ENCODE measurements at places on chromosomes 13 and 19. TPM values are rescaled to one million over a fixed set of nuclear protein-coding genes. Genes with fewer than 3 reads are reported as not detected.

The GIPC3 gene
- polyA plus RNA-seq = 4.7 TPM

The FFAR2 gene
- 0.55 TPM for polyA plus RNA-seq

- no peak for DNase-seq
- no peak overlapping the region for H3K27ac ChIP-seq
- no peaks in the 10 kb centered on the region for H3K36me3 ChIP-seq
- no peaks in the 10 kb centered on the region for H3K4me1 ChIP-seq
- no peak overlapping the region for H3K4me3 ChIP-seq
Observed at GRCh38 chr13:21782736-21783135, 111.9 kb downstream of the FGF9 start.

GRCh38 chr13:49664606-49665005, 26.7 kb downstream of the EBPL start:
- no peaks in the 10 kb centered on the region for H3K4me1 ChIP-seq
- H3K27ac ChIP-seq = no peak overlapping the region
- peaks cover 52% of the 10 kb centered on the region for H3K36me3 ChIP-seq

DNA sequence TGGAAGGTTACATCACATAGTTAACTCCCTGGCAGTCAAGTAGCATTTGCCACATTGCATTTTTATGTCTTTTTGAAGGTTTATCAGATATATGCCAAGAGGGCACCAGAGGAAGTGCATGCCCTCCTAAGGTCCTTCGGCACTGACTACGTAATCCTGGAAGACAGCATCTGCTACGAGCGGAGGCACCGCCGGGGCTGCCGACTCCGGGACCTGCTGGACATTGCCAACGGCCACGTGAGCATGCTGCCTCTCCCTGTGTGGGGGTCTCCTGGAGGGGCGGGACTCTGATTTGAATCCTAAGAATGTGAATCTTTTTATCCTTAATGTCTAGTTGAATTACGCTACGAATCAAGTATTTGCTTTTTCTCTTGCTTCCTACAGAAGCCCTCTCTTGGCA, 74.8 kb downstream of the DPY19L3 start:
- DNase-seq = no peak
- H3K4me1 ChIP-seq = no peaks in the 10 kb centered on the region
- H3K27ac ChIP-seq = no peak overlapping the region
- H3K36me3 ChIP-seq = peaks cover 80% of the 10 kb centered on the region
